Small intestine (tissue), 16 donors: ENCODE measurements at places on chromosomes 1 and 21. TPM values are rescaled to one million over a fixed set of nuclear protein-coding genes. Genes with fewer than 3 reads are reported as not detected.

TMEM82 gene
- 61.3 TPM for polyA plus RNA-seq

ZNF670 gene
- polyA plus RNA-seq: 0.81 TPM

OR2T29 gene
- polyA plus RNA-seq: not detected

TNFSF4 gene
- polyA plus RNA-seq: 0.81 TPM

RASAL2 gene
- 23.5 TPM for polyA plus RNA-seq

OVAAL gene
- not detected for polyA plus RNA-seq

FCGR3A gene
- 1.9 TPM for polyA plus RNA-seq

PLA2G2A gene
- polyA plus RNA-seq: 421 TPM
